ENCODE measurements at places on chromosomes 7 and 10. TPM values are rescaled to one million over a fixed set of nuclear protein-coding genes. Genes with fewer than 3 reads are reported as not detected.

The PRSS37 gene
- total RNA-seq, result not detected

The CNTNAP2 gene
- total RNA-seq, result 127 TPM

The SAP25 gene
- total RNA-seq, result not detected

The GIMAP1 gene
- total RNA-seq, result 6.0 TPM

The TSC22D4 gene
- total RNA-seq, result 141 TPM

The IGF2BP3 gene
- 31.1 TPM for total RNA-seq

The ATRNL1 gene
- 180 TPM for total RNA-seq

The CAPZA2 gene
- 204 TPM for total RNA-seq

The RBP3 gene
- not detected for total RNA-seq

The CTNNA3 gene
- 57.1 TPM for total RNA-seq

The FBXL13 gene
- 8.9 TPM for total RNA-seq

The MINDY4 gene
- total RNA-seq, result 7.2 TPM

The LAMB1 gene
- total RNA-seq, result 158 TPM

The SUN3 gene
- not detected for total RNA-seq

The C10orf62 gene
- total RNA-seq, result 0.50 TPM

The PPP1R3C gene
- 46.8 TPM for total RNA-seq

The FFAR4 gene
- 0.06 TPM for total RNA-seq
